ENCODE measurements at places on chromosomes 1 and 21. TPM values are rescaled to one million over a fixed set of nuclear protein-coding genes. Genes with fewer than 3 reads are reported as not detected.

RORC gene
- not detected for total RNA-seq

ENO1 gene
- total RNA-seq = 1,298 TPM

OR2T35 gene
- not detected for total RNA-seq

FTCD gene
- not detected for total RNA-seq

DIRAS3 gene
- 3.2 TPM for total RNA-seq

NGF gene
- 0.13 TPM for total RNA-seq

ZP4 gene
- total RNA-seq = not detected

Data from bladder microvascular endothelial cell (primary cell).